ENCODE measurements at places on chromosomes 5 and 9. TPM values are rescaled to one million over a fixed set of nuclear protein-coding genes. Genes with fewer than 3 reads are reported as not detected.

GRCh38 chr5:53059281-53059680 lies 50.3 kb downstream of the MOCS2 start:
- no peak for DNase-seq

DNA sequence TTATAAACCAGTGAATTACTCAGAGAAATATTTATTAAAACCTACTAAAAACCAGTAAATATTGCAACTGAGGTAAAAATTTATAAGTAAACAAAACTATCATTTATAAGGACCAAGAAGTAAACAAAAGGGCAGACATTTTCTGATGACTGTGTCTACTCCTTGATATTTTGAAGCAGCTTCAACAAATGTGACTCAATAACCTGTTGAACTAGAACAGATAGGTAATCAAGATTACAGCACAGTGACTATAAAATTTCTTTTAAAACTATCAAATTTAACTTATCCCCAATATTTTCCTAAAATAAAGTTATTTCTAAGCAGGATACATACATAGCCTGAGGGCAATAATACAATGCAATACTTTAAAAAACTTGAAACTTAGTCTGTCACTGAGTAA lies 12.8 kb downstream of the ANKRA2 start:
- DNase-seq: no peak

- DNase-seq: no peak
Observed at GRCh38 chr9:90132866-90133265, 509.8 kb downstream of the DIRAS2 start.

- DNase-seq: peak; percentile 68
Observed at GRCh38 chr5:68252673-68253623, 37.4 kb downstream of the PIK3R1 start.

GRCh38 chr9:92564504-92564903 lies 28.7 kb upstream of the ECM2 start:
- no peak for DNase-seq

DNA sequence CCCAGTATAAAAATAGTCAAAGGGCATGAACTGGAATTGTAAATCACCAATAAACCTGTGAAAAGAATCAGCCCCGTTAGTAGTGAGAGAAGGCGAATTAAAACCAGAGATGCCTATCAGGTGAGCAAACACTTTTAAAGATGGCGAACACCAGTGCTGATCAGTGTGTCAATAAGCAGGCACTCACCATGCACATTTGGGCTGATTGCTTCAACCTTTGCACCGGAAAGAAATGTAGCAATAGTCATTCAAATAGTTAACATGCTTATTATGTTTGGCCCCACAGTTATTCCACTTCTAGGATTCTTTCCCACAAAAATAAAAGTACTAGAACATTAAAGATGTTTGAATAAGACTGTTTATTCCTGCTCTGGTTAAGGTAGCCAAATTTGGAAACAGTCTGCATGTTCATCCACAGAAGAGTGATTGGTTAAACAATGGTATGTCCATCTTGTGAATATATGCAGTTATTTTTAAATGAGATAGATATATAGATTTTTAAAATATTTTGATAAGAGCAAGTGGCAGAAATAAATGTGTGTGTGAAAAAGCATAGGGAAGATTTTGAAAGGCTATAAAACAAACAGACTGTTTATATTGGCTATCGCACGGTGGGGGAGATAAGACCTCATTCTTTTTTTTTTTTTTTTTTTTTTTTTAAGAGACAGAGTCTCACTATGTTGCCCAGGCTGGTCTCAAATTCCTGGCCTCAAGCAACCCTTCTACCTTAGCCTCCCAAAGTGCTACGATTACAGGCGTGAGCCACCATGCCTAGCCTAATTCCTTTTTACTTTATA lies 112.2 kb downstream of the PIP5K1B start:
- DNase-seq: no peak

Gene SEMA5A
- 57.0 TPM for total RNA-seq
